ENCODE measurements at places on chromosomes 2 and 18.

GRCh38 chr2:41896186-41896846, 151.5 kb upstream of the PKDCC start:
- no peak for DNase-seq

DNA sequence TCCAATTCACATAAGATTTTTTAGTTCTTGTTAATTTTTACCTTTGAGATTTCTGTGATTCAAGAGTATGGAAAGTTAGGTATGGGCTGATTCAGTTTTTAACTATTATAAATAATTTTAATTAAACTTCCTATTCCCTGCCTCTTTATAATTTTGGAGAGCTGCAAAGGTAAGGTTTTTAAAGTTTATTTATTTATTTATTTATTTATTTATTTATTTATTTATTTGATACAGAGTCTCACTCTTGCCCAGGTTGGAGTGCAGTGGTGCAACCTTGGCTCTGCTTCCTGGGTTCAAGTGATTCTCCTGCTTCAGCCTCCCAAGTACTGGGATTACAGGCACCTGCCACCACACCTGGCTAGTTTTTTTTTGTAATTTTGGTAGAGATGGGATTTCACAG, 215.5 kb upstream of the FIGN start:
- no peak for DNase-seq

- DNase-seq, result no peak
These were observed 226.6 kb upstream of the AGAP1 start for GRCh38 chr2:235267251-235267650.

GRCh38 chr2:216694082-216694825, 1.1 kb downstream of the IGFBP5 start:
- DNase-seq, result no peak

GRCh38 chr2:46407852-46408455, 71.4 kb upstream of the TMEM247 start:
- no peak for DNase-seq

- DNase-seq, result no peak
These were observed 23.1 kb upstream of the RBMS1 start for GRCh38 chr2:160516547-160517365.

- no peak for DNase-seq
These were observed 20.9 kb downstream of the GKN2 start for GRCh38 chr2:68931799-68932198.

- no peak for DNase-seq
These were observed 98.1 kb upstream of the HS6ST1 start for GRCh38 chr2:128416806-128417205.

DNA sequence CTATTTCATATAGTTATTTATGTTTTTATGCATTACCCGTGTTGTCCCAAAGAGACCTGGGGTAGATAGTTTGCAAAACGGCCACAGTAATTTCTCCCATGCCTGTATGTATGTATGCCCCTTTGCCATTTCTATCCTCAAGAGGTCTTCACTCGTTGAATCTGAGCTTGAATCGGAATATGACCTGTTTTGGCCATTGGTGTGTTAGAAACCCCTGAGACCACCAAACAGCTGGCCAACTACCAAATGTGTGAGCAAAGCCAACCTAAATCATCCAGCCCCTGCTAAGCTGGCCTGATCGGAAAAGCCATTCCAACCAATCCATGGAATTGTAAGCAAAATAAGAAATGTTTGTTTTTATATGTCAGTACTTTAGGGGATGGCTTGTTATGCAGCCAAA, 23.4 kb upstream of the INO80C start:
- DNase-seq, result no peak

GRCh38 chr18:58048081-58048642, 4.1 kb downstream of the NEDD4L start:
- DNase-seq, result no peak

DNA sequence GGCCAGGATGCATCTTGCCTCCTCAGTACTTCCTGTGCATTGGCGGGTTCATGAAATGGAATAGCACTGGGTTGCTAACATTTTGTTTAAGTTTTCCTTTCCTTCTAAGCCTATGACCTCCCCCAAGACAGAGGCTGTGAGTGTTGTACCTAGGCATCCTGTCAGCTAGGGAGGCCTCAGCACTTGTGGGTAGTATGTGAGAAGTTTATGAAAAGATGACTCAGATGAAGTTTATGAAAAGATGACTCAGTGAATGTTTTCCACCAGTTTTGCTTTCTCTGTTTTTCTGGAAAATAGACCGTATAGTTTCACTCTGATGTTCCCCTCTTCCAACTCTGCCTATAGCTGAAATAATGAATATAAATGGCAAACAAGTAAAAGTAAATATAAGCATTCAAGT, 412.9 kb downstream of the TMEM182 start:
- no peak for DNase-seq

GRCh38 chr18:21669736-21670285, 34.8 kb downstream of the ABHD3 start:
- DNase-seq, result no peak

All from activated CD4-positive, alpha-beta T cell treated with anti-CD3 and anti-CD28 coated beads for 24 hours (primary cell).